ENCODE measurements at places on chromosomes 7 and 10. TPM values are rescaled to one million over a fixed set of nuclear protein-coding genes. Genes with fewer than 3 reads are reported as not detected.

- peak; percentile 25 for DNase-seq
- no peak overlapping the region for H3K4me3 ChIP-seq
- no peaks in the 10 kb centered on the region for H3K4me1 ChIP-seq
- peak overlapping the region; percentile 20 for H3K27ac ChIP-seq
Measured at GRCh38 chr10:102009801-102010425, 46.1 kb downstream of the ARMH3 start.

- peaks cover 2% of the 10 kb centered on the region for H3K36me3 ChIP-seq
- H3K27ac ChIP-seq, result no peak overlapping the region
- H3K27me3 ChIP-seq, result no peaks in the 10 kb centered on the region
- H3K4me3 ChIP-seq, result no peak overlapping the region
- peaks cover 6% of the 10 kb centered on the region for H3K4me1 ChIP-seq
Measured at GRCh38 chr10:53664282-53665019, 891.9 kb upstream of the MBL2 start.

GRCh38 chr10:110837418-110838171 lies 34.1 kb upstream of the PDCD4 start:
- no peak overlapping the region for H3K4me3 ChIP-seq
- peaks cover 38% of the 10 kb centered on the region for H3K4me1 ChIP-seq
- no peaks in the 10 kb centered on the region for H3K27me3 ChIP-seq
- peak overlapping the region; percentile 0 for H3K27ac ChIP-seq
- H3K36me3 ChIP-seq, result no peaks in the 10 kb centered on the region
- DNase-seq, result no peak

MRLN gene
- not detected for total RNA-seq

ECHDC3 gene
- 2.4 TPM for total RNA-seq

SEC61G gene
- total RNA-seq, result 120 TPM

HDAC9 gene
- total RNA-seq, result 3.6 TPM

EBLN1 gene
- not detected for total RNA-seq

TMEM140 gene
- not detected for total RNA-seq

CTAGE4 gene
- total RNA-seq, result 6.9 TPM

PILRA gene
- 3.9 TPM for total RNA-seq

All from progenitor cell of endocrine pancreas (in vitro differentiated cells).